ENCODE measurements at places on chromosomes 13 and 19.
A peak's percentile ranks its signal among the peaks of the same experiment; 100 is the strongest.

GRCh38 chr13:43303033-43303729, 279.8 kb downstream of the DNAJC15 start:
- peak; percentile 40 for DNase-seq

DNA sequence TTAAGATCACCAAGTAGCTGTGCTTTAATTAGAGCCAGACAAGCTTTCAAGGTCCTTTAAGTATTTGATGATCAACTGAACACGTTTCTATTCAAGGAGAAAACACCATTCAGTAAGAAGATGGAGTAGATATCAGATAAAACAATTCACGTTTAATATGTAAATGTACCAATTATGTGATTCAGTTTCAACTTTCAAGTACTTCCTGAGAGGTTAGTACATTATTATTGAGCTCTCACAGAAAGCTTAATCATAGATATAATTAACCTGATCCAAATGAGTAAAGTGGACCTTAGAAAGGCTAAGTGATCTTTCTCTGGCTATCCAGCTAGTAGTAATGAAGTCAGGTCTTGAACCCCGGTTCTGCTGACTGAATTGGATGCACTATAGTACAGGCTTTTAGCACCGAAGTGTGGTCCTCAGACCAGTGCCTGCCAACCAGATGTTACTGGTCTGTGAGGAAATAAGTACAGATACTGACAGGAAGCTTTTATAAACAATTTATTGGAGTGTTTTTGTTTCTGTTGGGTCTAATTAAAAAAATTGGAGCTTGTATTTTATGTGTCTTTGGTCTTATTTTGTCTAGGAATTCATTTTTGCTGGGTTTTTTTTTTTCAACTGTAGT, 10.2 kb downstream of the CLN5 start:
- no peak for DNase-seq

DNA sequence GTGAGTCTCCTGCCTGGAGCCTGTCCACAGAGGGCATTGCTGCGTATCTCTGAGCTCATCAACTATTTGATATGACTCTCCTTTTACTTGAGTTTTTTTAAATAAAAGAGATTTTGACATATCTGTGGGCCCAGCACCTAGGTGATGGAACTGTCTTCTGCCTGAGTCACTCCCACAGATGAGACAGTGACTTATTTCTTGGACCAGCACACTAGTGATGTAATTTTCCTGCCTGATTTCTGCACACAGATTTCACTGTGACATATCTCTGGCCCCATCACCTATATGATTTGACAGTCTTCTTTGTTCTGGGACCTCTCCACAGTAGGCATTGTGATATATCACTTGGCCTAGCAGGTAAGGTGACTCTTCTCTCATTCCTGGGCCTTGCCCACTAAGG, 66.6 kb upstream of the ZNF43 start:
- no peak for DNase-seq

DNA sequence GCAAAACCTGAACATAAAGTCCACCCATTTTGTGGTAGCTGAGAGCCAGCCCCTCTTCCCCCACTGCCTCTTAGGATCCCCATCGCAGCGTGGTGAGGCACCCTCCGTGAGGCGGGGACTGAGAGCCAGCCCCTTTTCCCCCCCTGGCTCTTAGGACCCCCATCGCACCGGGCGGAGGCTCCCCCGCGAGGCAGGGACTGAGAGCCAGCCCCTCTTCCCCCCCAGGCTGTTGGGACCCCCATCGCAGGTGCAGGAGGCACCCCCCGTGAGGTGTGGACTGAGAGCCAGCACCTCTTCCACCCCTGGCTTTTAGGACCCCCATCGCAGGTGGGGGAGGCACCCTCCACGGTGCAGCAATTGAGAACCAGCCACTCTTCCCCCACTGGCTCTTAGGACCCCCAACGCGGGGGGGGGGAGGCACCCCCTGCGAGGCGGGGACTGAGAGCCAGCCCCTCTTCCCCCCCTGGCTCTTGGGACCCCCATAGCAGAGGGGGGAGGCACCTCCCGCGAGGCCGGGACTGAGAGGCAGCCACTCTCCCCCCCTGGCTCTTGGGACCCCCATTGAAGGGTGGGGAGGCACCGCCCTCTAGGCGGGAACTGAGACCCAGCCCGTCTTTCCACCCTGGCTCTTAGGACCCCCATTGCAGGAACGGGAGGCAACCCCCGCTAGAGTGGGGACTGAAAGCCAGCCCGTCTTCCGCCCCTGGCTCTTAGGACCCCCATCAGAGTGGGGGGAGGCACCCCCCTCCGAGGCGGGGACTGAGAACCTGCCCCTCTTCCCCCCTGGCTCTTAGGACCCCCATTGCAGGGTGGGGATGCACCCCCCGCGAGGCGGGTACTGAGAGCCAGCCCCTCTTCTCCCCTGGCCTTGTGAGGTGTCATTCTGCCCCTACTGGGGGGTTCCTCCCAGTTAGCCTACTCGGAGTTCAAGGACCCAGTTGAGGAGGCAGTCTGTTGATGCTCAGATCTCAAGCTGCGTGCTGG, 366.4 kb upstream of the SPRY2 start:
- no peak for DNase-seq

- DNase-seq, result no peak
Observed at GRCh38 chr13:75008926-75009325, 473.0 kb downstream of the TBC1D4 start.

DNA sequence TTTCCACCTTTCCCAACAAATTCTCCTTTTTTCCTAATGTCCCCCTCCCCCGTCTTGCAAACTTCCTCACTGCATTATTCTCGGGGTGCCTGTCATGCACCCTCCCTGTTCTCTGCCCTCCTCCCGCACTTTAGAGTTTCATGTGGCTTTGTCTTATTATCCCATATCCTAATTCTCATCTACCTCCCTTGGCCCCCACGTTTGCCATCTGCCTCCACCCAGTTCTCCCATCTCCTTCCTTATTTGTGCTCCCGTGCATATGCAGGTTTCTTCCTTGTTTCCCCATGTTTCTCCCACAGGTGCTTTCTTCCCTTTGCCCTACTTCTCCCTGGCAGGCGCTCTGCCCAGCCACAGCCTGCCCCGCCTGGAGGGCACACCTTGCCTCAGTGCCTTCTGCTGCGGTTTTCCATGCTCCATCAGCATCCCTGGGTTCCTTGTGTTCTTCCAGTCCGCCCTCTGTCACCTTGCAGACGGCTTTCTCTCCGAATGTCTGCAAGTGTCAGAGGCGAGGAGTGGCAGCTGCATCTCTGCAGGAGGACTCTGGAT, 1.5 kb downstream of the SPATA13 start:
- no peak for DNase-seq

GRCh38 chr13:28872427-28873176, 52.5 kb downstream of the MTUS2 start:
- no peak for DNase-seq

GRCh38 chr13:90968166-90968904, 379.2 kb upstream of the MIR17HG start:
- DNase-seq, result no peak

DNA sequence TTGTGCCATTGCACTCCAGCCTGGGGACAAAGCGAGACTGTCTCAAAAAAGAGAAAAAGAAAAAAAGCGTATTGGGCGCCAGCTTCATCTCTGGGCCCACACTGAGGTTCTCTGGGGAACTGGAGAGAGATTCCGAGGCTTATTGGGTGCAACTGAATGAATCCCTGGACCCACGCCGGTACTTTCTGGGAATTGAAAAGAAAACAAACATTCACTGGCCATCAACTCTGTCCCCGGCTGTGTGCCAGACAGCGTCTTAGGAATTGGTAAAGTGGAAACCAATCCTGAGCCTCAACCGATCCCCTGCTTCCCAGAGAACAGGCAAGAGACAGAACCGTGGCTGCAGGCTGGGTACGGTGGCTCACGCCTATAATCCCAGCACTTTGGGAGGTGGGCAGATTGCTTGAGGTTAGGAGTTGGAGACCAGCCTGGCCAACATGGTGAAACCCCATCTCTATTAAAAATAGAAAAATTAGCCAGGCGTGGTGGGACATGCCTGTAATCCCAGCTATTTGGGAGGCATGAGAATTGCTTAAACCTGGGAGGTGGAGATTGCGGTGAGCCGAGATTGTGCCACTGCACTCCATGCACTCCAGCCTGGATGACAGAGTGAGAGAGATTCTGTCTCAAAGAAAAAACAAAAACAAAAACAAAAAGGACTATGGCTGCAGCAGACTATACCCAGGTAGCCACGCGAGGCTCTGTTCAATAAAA, 8.6 kb downstream of the ANO8 start:
- DNase-seq, result no peak

DNA sequence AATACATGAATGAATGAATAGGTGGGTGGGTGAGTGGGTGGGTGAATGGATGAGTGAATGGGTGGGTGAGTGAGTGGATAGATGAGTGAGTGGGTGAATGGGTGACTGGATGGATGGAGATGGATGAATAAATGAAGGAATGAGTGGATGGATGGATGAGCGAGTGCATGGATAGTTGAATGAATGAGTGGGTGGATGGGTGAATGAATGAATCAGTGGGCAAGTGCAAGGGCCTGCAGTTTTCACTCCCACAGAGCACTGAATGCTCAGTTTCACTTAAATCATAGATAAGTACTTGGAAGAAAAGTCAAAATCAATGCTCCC, 12.4 kb downstream of the GAS6 start:
- DNase-seq, result no peak

DNA sequence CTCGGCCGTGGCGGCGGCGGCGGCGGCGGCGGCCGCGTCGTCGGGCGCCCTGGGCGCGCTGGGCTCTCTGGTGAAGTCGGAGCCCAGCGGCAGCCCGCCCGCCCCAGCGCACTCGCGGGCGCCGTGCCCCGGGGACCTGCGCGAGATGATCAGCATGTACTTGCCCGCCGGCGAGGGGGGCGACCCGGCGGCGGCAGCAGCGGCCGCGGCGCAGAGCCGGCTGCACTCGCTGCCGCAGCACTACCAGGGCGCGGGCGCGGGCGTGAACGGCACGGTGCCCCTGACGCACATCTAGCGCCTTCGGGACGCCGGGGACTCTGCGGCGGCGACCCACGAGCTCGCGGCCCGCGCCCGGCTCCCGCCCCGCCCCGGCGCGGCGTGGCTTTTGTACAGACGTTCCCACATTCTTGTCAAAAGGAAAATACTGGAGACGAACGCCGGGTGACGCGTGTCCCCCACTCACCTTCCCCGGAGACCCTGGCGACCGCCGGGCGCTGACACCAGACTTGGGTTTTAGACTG, 1.7 kb downstream of the SOX1 start:
- no peak for DNase-seq

- no peak for DNase-seq
Observed at GRCh38 chr19:18895824-18896341, at the start of gene CERS1. CERS1 (minus strand) TSS chr19:18896158; CDS start chr19:18896072, 86 bp downstream.

DNA sequence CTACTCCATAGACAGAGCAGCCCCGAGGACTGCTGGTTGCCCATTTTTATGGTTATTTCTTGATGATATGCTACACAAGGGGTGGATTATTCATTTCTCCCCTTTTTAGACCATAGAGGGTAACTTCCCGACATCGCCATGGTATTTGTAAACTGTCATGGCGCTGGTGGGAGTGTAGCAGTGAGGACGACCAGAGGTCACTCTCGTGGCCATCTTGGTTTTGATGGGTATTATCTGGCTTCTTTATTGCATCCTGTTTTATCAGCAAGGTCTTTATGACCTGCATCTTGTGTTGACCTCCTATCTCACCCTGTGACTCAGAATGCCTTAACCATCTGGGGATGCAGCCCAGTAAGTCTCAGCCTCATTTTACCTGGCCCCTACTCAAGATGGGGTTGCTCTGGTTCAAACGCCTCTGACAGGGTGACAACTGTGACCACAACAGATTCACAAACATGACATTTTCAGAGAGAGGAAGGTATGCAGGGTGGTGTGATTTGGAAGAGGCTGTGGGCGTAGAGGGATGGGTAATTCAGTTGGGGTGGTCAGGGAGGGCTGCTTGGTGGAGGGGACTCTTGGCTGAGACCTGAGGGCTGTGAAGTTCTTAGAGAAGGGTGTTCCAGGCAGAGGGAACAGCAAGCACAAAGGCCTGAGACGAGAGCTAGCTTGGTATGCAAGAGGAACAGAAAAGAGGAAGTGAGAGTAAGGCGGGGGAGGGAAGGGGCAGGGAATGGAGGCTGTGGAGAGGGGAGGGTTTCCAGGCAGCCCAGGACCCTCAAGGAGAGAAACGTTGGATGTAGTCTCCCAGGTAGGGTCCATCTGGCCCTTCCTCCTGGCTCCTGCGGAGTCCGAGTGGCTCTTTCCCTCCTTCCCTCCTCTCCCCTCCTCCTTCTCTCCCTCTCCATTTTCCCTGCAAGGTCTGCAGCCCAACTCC, 23.5 kb downstream of the FAM187B start:
- DNase-seq, result no peak

DNA sequence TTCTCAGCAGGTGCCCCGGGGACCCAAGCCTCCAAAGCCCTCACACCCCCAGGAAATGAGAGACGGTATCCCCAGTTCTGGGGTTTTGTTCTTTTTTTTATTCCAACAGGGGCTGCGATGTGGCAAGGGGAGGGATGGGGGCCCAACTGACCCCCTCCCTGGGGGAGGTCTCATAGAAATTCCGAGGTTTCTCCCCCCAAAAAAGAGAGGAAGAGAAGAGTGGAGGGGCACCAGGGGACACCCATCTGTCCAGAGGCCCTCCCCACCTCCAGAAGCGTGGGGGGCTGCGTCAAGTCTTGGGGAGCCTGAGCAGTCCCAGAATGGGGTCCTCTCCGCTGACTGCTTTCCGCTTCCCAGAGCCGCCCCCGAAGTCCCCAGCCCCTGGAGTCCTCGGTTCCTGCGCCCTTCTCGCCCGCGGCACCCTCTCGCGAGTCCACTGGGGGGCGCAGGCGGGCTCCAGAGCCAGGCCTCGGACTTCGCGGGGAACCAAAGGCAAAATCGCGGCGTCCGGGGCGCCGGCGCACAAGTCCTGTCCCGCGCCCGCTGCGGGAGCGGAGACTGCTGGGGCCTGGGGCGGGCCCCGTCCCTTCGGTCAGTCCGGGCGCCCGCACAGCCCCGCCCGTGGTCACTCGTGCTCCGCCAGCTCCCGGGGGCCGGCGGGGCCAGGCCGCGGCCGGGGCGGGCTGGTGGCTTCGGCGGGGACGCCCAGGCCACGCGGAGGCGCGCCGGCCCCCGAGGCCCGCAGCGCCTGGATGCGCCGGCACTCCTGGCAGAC, 4.4 kb upstream of the ATP1A3 start:
- DNase-seq, result no peak

GRCh38 chr19:45103156-45103507, 10.2 kb downstream of the PPP1R37 start:
- no peak for DNase-seq

- no peak for DNase-seq
Observed at GRCh38 chr13:107941345-107942029, 273.8 kb downstream of the LIG4 start.

- no peak for DNase-seq
Observed at GRCh38 chr13:44212633-44213396, 160.8 kb upstream of the SERP2 start.

DNA sequence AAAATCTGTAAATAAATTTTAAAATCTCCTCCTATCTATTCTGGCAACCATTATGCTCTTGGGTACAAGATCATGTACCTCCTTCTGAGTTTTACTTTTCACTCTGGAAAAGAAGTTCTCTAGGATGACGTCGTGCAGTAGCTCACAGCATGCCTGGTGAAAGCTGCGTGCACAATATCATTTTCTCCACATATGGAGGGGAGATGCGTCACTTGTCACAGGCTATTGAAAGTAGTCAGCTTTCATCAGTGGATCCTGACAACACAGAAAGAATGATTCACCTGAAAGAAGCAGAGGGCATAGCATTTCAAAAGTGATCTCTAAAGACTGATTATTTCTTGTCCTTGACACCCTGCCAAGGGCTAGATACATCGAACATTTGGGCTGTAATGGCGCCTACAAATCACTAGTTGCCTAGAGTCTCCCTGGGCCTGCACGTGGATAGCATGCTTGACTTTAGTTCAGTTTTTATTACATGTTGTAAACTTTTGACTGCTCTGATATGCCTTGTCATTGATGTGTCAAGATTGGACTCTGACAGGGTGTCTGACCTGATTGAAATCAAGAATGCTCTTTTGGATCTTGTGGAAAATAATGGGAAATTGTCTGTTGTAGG, 1365.6 kb downstream of the OLFM4 start:
- no peak for DNase-seq

GRCh38 chr13:40756042-40756441, 14.9 kb downstream of the MRPS31 start:
- no peak for DNase-seq
